ENCODE measurements at places on chromosomes 16 and 17.

DNA sequence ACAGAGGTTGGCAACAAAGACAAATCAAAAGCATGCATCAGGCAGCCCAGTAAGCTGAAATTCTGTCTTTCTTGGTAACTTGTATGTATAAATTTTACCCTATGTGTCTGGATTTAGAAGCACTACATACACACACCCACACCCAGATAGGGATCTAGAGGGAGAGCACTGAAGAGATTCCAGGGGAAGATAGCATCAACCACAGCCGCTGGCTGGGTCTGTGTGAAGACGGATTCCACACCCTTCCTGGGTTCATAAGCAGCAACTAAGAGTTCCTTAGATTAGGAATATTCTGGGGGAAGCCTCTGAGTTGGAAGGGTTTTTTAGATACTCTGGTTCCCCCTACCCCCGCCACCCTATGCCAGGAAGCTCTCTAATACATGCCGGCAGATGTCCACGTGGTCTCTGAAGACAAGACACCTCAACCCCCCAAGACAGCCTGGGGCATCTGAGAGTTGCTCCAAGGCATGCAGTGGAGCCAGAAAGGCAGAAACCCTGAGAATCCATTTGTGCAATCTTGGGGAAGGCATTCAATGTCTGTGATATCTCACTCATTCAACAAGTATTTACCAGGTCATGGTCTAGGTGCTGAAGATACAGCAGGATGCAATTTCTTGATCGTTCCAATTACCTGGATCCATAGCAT, 86.4 kb downstream of the NOG start:
- DNase-seq, result no peak

DNA sequence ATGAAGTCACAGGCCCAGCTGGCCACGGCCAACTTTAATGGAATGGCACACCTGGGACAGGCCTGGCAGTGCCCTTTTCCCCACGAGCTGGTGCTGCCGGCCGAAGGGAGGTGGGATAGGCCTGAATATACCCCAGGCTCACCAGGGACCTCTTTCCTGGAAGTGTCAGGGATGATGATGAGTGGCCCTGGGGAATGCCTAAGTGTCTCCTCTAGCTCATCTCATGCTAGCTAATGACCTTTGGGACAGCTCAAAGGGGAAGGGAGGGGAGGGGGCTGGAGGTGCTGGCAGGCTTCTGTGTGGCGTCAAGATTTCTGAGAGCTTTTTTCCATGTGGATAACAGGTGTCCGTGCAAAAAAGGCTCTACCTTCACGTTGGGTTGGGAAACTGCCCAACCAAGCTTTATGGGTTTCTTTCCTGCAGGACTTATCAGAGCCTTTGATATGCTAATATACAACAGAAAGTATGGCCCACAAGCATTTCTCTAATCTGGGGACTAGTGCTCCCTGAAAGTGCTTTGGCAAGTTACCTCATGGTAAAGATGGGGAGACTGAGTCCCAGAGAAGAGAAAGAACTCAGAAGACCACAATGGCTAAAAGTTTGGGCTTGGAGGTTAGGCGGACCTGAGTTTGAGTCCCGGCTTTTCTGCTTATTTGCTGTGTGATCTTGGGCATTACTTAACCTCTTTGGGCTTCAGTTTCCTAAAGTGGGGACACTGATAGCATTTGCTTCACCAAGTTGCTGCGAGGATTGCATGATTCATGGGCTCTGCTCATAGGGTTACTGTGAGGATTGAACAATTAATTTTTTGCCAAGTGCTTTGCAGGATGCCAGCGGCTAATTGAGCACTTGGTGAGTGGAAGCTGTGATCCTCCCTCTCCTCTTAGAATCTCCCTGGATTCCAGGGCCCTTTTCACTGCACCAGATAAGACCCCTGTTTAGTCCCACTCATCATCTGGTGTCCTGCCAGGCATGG, 14.0 kb downstream of the ADGRG1 start:
- DNase-seq, result no peak

DNA sequence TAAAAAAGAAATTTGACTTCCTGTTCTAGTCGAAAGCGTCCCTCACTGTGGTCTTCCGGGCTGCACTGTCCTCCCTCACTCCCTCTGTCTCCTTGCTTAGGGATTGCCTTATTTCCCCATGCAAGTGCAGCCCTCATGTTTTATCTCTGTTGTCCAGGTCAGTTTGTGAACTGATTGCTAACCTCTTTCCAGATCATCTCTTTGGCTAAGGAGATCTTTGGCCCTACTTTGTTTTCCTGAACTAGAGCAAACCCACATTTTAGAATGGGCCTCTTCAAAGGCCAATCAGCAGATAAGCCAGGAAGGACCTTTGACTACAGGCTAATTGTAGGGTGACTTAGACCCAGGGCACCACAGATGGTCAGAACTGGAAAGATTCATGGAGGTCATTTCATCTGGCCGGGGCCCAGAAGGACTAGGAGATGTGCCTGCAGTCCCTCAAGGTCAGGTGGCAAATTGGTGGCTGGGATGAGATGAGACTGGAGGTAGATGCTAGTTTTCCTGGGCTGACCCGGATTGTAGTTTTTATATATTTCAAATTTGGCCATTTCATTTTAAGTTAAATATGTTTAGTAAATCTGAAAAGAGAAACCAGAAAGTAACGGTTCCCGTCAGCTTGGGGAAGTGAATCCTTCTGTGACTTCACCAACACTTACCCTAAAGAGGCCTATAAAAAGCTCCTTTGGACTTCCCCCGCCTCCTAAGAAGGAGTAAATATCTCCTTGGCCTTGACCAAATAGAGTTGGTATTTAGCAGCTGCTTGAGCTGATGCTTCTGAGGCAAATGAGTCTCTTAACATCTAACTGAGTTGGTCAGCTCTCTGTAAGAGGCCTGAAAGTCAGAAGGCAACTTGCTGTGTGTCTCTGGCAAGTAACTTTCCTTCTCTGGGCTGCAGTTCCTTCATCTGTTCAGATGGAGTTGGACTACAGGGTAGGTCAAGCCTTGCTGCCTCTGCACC, 6.2 kb upstream of the SLC25A19 start:
- no peak for DNase-seq

- no peak for DNase-seq
These were observed 39.5 kb downstream of the RAP1GAP2 start for GRCh38 chr17:2835780-2836179.

- no peak for DNase-seq
These were observed 3.7 kb upstream of the MYL4 start for GRCh38 chr17:47205419-47205963.

GRCh38 chr16:23074423-23074822, 74.8 kb downstream of the USP31 start:
- no peak for DNase-seq

DNA sequence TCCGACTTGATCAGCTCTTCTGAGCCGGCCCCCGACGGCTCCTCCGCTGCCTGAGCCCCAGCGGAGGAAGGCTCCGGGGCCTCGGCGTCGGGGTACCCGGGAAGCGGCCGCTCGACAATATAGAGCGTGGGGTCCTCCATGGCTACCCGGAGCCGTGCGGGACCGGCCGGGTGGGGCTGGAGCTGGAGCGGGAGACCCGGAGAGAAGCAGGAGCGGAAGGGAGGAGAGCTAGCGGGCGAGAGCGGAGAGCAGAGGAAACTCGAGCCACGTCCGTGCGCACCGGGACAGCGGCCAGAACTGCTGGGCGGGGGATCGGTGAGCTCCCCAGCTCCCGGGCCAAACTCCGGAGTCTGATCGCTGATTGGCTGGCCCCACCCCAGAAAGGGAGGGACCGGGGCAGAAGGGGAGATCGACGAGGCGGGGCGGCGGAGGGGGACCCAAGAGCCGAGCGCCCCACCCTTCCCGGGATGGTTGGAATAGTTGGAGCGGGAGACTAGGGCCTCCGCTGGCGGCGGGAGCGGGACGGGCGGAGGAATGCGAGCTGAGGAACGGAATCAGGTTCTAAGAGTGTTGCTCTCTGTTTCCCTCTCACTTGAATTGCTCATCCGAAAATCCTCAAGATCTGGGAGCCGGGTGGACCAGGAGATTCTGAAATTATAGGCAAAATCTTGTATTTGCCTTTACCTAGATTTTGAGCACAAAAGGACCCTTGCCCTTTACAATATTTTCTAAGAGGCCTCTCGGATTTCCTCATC, at the start of gene CAVIN1:
TSS of gene CAVIN1 (minus strand) at position 299 of the 755 bp plus-strand sequence. CDS start at position 140, 159 bp downstream.
- no peak for DNase-seq

- DNase-seq, result no peak
These were observed 24.2 kb downstream of the ORC6 start for GRCh38 chr16:46713634-46714033.

DNA sequence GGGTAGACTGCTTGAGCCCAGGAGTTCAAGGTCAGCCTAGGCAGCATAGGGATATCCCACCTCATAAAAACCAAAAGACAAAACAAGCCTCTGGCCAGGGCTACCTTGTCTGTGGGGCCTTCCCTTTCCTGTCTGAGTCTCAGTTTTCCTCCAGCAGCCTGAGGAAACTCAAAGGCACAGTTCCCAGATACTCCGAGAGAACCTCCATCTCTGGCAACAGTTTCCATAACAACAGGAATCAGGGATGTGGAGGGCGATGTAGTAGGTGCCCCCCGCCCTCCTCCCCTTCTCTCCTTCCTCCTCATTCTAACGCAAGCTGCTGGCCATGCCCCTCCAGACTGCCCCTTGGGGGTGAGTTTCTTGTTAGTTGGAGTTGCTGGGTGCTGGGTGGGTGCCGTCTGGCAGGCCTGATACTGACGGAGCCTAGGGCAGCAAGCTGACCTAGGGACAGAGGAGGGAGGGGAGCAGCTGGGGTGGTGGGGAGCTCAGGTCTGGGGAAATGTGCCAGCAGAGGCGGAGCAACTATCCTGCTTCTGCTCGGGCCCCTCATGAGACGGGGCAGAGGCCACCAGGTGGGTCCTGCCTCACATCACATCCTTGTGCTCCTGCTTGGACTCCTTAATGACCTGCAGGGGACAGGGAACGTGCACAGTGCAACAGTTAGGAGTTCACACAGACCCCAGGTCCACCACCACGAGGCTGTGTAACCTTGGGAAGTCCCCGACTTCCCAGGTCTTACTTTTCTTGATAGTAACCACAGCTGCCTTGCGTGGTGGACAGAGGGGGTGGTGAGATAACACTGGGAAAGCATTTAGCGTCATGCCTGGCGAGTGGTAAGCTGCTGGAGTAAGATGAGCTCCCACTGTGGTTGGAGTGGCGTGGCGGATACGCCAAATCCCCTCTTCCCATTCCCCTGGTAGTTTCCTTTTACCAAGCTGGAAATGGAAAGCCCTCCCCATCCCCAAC, 7.8 kb upstream of the EFTUD2 start:
- DNase-seq, result no peak

- no peak for DNase-seq
These were observed 1384.2 kb downstream of the CDH11 start for GRCh38 chr16:63737633-63738032.

GRCh38 chr17:64006361-64007088, 8.4 kb downstream of the PRR29 start:
- no peak for DNase-seq

DNA sequence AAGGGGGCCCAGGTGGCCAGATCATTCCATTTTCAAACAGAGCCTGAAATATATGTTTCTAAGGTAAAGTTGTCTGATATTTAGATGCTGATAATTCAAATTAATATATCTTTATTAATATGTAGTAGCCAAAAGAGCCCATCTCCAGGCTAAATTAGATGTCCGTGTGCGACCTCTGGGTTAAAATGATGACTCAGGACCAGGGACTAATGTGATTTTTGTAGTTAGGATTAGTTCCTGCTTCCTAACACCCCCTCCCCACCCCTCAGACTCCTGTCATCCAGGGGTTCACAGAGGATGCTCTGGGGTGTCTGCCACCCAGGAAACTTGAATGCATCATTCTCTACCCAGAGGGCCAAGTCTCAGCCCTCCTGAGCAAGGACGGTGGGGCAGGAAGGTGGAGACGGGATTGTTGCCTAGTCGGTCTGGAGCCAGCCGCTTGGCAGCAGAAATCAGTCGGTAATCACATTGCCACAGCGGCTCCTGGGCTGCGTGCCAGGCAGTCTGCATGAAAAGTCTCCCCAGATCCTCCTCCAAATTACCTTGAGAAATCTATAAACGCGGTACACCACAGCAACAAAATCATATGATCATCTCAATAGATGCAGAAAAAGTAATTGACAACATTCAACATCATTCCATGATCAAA, 29.8 kb downstream of the CNGB1 start:
- DNase-seq, result no peak

DNA sequence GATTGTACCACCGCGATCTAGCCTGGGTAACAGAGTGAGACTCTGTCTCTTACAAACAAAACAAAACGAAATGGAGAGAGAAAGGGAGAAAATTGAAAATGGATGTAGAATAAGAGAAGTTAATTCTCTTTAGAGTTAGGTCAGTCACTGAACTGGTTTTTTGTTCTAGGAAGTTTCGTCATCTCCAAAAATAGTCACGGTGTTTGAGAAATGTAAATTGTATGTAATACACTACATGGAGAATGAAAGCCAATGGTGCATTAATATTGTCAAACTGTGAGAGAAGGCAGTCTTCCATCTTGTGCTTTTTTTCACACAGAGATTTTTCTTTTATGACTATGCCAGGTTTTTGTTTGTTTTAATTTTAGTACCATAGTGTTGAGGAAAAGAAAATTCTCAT, 145.9 kb downstream of the BCAS3 start:
- DNase-seq, result no peak

- no peak for DNase-seq
These were observed 96.8 kb downstream of the GSG1L start for GRCh38 chr16:27966756-27967155.

- DNase-seq, result no peak
These were observed 164.4 kb upstream of the CIBAR2 start for GRCh38 chr16:85276721-85277120.

GRCh38 chr16:74999609-75000480, 1.0 kb downstream of the ZNRF1 start:
- peak; percentile 21 for DNase-seq

DNA sequence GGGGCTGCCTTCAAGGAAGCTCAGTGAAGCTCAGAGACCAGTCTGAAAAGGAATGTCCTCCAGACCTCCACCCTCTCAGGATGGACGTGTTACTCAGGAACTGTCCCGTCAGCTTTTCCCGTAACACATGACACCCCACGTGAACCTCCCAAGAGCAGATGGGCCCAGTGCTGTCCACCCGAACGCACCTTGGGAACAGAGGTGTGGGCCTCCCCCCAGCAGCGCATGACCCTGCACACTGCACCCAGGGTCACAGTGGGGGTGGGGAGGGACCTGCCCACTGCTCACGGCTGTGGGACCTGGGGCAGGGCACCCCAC, 21.9 kb downstream of the SLC7A5 start:
- no peak for DNase-seq

- no peak for DNase-seq
These were observed 322.8 kb upstream of the ASIC2 start for GRCh38 chr17:33615861-33616260.

GRCh38 chr17:70552230-70552981, 383.1 kb downstream of the KCNJ2 start:
- no peak for DNase-seq

GRCh38 chr16:70466805-70467076, 12.3 kb downstream of the FCSK start:
- no peak for DNase-seq

Data from NCI-H1417 treated with DMSO at 0.1 percent for 48 hours (cell line).